ENCODE measurements at places on chromosomes 3 and 15.

GRCh38 chr3:150721285-150722130 lies 17.8 kb upstream of the ERICH6 start:
- DNase-seq, result no peak

DNA sequence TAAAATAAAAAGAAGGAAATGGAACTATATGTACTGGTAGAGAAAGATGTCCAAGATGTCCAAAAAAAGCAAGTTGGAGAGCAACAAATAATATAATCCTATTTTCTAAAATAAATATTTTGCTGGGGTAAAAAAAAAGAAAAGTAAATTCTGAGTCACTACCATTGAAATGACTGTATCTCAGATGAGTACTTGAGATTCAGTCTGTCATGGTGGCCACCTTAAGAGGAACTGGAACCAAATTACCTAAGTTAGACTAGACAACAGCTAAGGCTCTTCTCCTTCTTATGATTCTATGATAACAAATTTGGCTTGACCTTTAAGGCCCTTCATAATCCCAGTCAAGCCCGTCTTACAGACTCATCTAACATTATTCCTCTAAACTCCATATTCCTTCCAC lies 270.6 kb upstream of the HES1 start:
- DNase-seq, result no peak

- DNase-seq, result no peak
These were observed 145.4 kb upstream of the TLE3 start for GRCh38 chr15:70242951-70243685.

DNA sequence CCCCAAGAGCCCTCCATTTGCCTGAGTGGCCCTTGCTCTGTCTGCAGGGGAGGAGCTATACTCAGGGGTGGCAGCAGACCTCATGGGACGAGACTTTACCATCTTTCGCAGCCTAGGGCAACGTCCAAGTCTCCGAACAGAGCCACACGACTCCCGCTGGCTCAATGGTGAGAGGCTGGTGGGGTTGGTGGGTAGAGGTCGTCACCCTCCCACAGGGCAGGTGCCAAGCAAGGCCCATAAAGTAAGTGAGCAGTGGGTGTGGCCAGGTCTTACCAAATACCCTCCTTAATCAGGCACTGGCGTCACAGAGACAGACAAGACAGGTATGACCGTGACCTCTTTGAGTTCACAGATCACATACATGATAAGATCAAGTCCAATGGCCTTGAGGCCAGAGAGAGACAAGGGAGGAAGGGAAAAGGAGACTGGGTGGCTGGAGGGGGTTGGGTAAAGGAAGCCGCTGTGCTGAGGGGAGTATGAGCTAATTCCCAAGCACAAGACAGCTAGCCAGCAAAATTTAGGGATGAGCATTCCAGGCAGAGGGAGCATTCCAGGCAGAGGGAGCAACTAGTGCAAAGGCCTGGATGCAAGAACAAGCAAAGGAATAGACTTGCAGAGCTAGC lies 2.5 kb downstream of the SEMA3B start:
- DNase-seq, result no peak

DNA sequence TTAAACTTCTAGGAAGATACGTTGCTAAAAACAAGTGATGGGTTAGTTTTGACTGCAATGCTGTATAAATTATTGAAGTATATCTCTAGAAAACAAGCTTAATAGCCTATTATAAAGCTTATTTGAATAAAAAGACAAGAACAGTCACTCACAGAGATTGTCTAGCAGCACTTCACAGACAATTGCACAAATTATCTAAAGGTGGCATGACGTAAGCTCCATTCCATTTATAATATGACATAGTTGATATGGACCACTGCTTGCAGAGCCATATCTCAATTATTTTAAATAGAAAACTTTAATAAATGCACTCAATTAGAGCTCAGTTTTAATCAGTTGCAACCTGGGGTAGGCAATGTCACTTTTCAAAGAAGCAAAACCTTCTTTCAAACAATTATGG lies 319.9 kb upstream of the GBE1 start:
- no peak for DNase-seq

- no peak for DNase-seq
These were observed 145.4 kb downstream of the PDZRN3 start for GRCh38 chr3:73479325-73479724.

DNA sequence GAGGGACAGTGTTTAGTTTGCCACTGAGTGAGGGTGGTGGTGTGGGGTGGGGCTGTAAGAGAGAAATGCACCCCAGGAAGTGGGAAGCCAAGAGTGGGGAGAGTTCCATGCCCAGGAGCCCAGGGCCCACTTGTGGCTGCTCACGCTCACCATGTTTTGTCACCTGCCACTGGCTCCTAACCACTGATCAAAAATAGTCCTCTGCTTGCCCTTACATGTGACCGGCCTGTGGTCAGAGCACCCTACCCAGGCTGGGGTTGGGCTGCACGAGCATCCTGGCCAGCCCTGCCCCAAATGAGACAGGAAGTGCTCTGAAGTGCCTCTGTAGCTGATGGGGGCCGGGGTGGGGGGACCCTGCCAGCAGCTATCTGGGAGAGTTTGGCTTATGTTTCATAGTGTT lies 216.3 kb downstream of the RPLP1 start:
- no peak for DNase-seq

DNA sequence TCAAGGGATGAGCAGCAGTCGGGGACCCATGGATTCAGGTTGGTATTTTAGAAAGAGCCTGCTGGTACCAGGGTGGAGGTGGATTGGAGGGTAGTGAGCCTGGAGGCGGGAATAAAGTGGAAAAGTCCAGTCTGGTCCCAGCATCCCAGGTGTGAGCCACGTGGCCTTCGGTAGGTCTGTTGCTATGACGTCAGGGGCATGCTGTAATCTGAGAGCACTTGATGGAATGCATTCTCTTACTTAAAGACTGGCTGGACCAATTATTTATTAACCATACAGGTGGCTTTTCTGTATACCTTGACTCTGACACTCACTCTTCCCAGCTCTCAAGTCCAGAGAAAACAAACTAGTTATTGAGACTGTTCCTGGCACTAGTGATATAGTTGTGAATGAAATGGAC lies 389.9 kb upstream of the RGMA start:
- no peak for DNase-seq

GRCh38 chr15:85785887-85786780 lies 8.6 kb downstream of the KLHL25 start:
- peak; percentile 35 for DNase-seq

DNA sequence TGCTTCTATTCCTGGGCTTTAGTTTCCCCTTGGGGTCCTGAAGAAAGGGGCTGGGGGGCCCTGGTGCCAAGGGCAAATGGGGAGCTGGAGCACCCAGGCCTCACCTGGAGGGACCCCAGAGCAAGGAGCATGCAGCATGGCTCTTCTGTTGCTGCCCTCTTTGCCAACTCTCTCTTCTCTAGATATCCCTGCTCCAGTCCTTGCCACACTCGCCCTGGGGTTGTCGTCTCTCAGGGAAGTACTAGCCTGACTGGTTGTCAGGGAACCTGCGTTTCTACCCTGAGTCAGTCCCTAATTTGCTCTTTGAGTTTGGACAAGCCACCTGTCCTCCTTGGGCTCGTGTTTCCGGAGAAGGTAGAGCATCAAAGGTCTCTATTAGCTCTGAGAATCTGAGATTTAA lies 63.7 kb upstream of the UBE2Q2 start:
- no peak for DNase-seq

GRCh38 chr3:196406811-196407470 lies 25.3 kb downstream of the UBXN7 start:
- no peak for DNase-seq

- DNase-seq, result no peak
These were observed 7.5 kb downstream of the CMSS1 start for GRCh38 chr3:99825004-99825640.

DNA sequence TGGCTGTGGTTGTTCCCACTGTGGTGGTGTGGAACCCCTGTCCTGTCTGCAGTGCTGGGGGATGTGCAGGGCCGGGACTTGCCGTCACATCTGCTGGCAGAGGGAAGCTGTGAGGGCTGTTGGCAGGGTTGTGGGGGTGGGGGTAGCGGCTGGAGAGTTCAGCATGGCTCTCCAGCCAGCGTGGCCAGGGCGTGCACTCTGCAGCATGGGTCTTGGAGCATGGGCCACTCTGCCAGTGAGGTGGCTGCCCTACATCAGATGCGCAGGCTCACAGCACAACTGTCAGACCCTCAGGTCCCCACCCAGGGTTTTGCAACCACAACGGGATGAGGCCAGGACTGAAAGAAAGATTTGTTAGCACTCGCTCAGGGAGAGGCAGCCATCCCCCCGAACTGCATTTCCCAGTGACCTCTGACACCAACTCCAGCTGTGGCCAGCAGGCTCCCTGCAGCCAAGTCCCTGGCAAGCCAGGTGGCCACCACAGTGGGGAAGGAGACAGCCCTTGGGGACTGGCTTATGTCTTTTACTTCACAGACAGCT lies 237.7 kb upstream of the LYSMD4 start:
- no peak for DNase-seq
